ENCODE measurements at places on chromosomes 11 and 22.
A peak's percentile ranks its signal among the peaks of the same experiment; 100 is the strongest.

DNA sequence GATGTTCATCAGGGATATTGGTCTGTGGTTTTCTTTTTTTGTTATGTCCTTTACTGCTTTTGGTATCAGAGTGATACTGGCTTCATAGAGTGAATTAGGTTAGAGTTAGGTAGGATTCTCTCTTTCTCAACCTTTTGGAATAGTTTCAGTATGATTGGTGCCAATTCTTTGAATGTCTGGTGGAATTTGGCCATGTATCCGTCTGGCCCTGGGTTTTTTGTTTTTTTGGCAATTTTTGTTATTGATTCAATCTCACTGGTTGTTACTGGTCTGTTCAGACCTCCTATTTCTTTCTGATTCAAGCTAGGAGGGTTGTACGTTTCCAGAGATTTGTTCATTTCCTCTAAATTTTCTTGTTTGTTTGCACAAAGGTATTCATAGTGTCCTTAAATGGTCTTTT, 54.4 kb downstream of the ATXN10 start:
- no peak for DNase-seq

DNA sequence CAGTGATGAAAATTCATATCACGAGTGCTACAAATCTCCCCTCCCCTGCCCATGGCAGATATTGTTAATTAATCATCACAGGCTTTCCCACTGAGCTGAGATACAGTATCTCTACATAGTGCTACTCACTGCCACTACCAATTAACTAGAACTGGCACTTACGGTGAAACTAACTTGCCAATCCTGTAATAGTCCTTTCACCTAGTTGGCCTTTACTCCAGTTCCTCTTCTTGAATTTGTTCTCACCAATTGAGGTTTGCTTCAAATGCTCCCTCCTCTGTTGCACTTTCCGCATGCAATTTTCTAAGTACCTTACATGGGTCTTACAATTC, 11.9 kb upstream of the PRRG4 start:
- no peak for DNase-seq

- no peak for DNase-seq
Measured at GRCh38 chr11:12914400-12914912, 94.7 kb upstream of the RASSF10 start.

- no peak for DNase-seq
Measured at GRCh38 chr22:47783433-47784366, 1021.2 kb downstream of the TBC1D22A start.

DNA sequence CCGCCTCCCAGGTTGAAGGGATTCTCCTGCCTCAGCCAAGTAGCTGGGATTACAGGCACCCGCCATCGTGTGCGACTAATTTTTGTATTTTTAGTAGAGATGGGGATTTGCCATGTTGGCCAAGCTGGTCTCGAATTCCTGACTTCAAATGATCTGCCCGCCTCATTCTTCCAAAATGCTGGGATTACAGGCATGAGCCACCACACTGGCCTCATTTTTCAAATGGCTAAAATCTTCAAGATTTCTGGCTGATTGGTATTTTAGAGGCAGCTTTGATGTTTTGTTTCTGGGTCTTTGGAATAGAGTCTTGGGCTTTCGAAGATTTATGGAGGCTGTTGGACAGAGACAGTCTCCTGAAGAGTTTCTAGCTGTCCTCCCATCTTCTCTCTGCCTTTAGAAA, 5.8 kb upstream of the SLC3A2 start:
- DNase-seq = no peak

GRCh38 chr22:42281706-42282251, 11.3 kb upstream of the TCF20 start:
- DNase-seq = no peak

- no peak for DNase-seq
Measured at GRCh38 chr11:129315781-129316579, 59.7 kb upstream of the BARX2 start.

GRCh38 chr22:45692549-45692948, 20.9 kb downstream of the ATXN10 start:
- DNase-seq = no peak

DNA sequence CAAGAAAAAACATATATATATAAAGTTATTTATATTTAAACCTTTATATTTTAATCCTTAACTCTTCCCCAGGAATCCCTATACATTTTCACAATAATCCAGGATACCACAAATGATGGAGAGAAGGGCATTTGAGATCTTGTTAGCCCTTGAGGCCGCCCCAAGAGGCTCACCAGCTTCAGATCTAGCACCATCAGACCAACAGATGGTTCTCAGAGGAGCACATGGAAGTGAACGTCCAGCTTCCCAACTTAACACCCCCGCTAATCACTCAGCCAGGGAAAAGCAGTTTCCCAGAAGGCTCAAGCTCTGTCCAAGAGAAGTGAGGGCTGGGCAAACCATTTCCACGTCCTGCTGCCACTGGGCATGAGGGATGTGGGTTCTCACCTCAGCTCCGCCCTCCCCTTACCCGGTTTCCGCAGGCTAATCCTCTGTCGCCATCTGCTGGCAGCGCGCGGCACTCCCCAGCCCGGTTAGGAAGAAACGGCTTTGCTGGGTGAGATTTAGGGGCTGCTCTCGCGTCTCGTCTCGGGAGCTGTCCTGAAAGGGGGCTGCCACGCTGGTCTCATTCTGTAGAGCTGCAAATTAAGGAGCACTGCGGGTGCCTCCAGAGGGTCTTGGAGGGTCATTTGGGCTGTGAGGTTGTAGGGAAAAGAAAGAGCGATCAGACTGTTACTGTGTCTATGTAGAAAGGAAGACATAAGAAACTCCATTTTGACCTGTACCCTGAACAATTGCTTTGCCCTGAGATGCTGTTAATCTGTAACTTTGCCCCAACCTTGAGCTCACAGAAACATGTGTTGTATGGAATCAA, 6.8 kb upstream of the FAM111A start:
- peak; percentile 88 for DNase-seq

DNA sequence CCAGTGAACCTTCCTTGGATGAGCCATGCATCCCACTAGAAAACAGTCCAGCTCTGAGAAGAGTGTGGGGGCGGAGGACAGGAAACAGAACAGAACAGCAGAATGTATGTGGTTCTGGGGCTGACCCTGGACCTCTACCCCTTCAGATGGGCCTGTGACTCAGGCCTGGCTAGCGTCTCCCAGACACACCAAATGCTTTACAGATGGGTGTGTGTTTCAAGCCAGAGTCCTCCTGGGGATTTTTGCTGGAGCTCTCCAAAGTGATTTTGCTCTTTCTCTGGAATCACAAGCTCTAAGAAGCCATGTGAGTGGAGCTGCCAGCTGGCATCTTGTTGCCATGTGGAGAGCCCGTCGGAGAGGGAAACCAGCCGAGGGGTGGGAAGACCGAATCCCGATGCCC, 13.2 kb upstream of the C1QTNF4 start:
- DNase-seq = no peak

DNA sequence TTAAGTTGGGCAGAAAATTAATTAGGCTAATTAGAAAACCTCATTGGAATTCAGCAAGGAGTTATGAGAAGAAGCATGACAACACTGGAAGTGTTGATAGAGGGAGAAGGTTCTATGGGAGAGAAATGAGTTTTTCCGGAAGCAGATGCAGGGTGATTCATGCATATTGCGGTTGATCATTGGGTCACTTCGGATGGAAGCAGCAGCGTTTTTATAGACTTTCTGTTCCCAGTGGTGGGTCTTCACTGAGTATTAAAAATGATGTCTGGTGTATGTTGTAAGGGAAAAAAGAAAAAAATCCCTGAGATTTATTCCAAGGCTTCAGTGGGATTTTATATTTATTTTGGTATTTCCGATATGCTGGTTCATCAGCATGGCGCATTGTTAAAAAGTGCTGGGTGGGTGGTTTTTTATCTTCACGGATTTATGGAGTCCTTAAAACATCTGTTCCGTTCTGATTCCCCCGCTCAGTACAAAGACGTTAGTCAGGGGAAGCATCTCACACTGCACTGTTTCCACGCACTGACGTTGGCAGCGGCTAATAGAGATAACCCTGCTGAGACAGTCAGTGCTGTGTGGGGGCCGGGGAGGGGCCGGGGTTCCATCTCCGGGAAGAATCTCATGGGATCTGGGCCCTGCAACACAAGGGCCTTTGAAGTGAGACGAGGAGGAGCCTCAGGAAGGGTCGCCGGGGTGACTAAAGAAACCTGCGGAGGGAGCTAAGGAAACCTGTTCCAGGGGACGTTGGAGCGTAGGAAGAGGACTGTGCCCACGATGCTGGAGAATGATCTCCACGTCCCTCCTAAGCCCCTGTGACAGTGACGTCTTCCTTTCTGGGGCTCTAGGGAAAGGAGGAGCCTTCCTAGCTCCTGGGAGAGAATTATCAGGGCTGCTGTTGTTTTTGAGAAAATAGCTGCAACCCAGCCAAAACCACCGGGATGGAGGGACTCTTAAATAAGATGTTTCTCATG, 390.0 kb downstream of the NTM start:
- no peak for DNase-seq

DNA sequence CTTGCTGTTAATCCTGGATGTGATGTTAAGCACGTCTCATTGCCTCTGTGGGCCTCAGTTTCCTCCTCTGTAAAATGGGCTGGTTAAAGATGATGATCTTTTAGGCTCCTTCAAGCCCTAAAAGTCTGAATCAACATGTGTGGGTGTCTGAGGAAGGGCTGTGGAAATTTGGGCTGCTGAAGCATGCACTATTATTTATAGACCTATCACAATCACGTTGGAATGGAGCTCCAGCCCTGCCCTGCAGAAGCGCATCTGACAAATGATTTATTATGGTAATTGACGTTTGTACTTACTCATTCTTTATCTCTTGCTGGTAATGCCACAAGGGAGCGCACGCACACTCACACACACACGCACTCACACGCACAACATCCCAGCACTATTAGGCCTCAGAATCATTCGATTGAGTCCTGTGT, 20.4 kb downstream of the P2RX3 start:
- no peak for DNase-seq

DNA sequence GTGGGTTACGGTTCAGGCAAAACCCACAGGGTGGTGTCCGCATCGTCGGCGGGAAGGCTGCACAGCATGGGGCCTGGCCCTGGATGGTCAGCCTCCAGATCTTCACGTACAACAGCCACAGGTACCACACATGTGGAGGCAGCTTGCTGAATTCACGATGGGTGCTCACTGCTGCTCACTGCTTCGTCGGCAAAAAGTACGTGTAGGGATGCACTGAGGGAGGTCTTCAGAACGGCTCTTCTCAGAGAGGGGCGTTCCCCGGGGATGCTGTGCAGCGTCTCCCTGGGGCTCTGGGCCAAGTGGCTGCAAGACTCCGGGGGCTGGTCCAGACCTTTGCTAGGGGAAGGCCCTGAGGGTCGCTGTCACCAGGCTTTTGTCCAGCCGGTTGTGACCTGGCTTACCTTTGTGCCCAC, 1.3 kb downstream of the ACR start:
- no peak for DNase-seq

DNA sequence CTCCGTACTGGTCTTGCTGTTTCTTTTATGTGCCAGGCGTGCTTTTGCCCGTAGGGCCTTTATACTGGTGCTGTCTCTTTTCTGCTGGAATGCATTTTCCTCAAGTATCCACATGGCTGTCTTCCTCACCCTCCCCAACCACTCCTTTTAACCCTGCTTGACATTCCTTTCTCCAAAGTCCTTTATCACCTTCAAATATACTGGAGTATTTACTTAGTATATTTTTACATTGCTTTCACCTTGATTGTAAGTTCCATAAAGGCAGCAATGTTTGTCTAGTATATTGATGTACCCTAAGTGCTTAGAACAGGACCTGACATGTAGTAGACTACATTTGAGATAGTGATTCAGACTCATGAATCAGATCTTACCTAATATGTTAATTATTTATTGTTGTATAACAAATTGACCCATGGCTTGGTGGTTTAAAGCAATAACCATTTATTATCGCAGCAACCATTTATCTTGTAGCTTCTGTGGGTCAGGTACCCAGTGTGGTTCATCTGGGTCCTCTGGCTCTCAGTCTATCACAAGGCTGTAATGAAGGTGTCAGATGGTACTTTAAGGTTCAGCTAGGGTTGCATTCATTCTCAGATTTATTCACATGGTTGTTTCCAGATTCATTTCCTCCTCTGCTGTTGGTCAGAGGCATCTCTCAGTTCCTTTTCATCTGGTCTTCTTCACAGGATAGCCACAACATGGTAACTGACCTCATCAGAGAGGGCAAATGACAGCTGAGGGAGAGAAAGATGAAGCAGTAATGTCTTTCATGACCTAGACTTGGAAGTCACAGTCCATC, 34.2 kb downstream of the DDX10 start:
- no peak for DNase-seq

GRCh38 chr11:35215945-35216344, 77.0 kb downstream of the CD44 start:
- DNase-seq = no peak

DNA sequence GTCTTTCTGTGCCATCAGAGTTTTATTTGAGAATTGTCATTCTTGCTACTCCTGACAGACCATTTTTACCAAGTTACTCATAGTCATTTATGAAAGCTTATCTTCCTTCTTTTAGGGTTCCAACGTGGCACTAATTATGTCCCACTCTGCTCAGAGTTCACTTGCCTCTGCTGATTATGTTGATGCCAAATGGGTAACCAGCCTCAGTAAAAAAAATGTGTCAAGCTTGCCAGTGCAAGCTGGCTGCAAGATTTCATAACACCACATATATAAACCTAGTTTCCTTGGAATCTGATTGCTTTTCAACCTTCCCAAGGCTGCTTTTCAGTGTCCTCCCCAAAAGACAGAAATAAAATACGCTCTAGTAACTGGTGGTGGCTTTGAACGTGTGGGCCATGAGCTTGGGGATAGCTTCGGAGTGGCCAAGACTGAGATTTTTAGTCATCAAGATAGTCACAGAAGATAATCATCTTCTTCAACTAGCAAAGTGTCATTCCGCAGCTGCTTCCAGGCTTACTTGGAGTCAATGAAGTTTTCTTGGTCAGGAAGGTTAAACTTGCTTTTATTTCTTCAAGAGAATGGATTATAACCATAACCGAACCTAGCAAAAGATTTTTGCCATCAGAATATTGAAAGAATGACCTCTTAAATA, 29.5 kb upstream of the APOA1 start:
- DNase-seq = no peak

DNA sequence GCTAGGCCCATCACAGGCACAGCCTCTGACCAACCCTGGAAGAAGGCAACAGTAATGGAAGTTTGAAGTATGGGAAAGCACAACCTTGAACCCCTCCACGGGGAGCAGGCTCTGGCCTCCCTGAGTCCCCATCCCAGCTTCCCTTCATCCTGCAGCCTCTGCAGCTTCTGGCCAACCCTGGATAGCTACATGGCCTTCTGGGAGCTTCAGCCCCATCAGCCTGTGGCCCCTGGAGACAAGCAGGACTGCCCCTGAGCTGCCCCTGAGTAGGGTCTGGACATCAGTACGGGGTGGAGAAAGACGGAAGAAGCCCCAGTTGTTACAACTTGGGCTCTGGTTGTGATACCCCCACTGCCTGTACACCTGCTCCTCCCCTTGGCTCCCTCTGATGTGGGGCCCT, 113.8 kb upstream of the CD82 start:
- DNase-seq = no peak

All from CD4-positive, alpha-beta T cell treated with Interleukin-17A for 1 hour (primary cell).